ENCODE measurements at places on chromosomes 5 and 9.

- no peak for DNase-seq
Measured at GRCh38 chr9:677461-678097, 163.9 kb upstream of the DMRT1 start.

DNA sequence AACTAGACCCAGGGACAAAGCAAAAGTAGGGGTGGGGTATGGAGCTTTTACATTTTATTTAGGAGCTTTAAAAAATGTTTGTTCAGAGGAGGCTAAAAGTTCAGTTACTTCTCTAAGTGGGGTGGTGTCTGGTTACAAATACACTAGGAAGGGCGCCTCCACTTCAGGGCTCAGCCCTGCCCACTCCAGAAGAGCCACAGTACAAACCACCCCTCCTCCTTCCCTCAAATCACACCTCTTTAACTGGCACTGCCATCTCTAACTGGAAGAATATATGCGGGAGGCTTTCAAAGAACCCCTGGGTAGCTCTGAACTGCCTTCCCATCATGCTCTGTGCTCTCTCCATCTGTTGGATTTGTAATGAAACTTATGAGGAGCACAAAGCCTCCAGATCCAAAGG is 98.8 kb upstream of the NFIB start:
- DNase-seq = no peak

GRCh38 chr5:96434201-96434645 is 1.2 kb upstream of the PCSK1 start:
- DNase-seq = no peak

DNA sequence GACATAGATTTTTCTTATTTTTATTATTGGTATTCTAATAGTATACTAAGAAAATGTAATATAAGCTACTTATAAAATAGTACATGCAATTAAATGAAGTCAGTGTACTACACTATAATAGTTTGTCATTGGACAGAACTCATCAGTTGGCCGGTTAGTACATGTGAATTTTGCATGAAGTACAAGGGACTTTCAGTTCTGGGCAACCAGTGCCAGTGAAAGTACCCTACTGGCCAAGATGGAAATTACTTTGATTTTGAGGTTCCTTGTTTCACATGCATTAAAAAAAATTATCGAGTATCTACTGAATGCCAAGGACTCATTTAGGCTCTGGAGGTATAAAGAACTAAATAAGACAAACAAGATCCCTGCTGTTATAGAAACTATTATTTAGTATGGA is 213.4 kb upstream of the ELL2 start:
- peak; percentile 7 for DNase-seq

DNA sequence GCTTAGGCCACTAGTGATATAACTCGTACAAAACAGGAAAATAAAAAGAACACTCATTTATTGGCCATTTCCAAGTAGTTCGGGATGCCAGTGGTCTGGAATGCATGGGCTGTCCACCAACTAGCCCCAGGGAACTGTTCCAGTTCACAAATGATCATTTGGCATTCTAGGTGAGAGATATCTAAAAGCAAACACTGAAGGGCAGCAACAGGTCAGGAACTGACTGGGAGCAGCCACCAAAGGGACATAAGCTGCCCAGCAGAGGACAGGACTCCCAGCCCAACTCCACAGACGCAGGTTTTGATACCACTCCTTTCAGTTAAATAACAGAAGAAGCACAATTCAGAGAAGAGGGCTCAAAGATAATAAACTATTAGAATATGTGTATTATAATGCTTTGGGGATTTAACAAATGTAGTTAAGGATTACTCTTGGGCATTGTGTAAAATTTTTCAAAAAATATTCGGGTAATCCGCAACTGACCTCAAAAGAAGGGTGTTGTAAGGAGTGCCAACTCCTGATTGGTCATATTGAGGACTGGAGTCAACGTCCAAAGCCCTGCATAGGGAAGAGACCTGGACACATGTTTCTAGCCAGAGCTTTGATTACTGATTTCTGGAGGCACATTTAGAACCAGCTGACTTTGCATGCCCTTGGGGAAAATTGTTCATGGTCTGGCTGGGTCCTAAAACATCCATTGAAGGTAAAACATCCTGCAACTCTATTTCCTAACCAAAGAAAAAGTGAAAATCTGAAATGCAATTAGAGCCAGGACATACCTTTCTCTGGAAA is 320.0 kb downstream of the DNAH5 start:
- DNase-seq = no peak

GRCh38 chr5:97986069-97986468 is 787.4 kb upstream of the RGMB start:
- no peak for DNase-seq

- DNase-seq = no peak
Measured at GRCh38 chr9:26956860-26957233, 635 bp downstream of the IFT74 start.

DNA sequence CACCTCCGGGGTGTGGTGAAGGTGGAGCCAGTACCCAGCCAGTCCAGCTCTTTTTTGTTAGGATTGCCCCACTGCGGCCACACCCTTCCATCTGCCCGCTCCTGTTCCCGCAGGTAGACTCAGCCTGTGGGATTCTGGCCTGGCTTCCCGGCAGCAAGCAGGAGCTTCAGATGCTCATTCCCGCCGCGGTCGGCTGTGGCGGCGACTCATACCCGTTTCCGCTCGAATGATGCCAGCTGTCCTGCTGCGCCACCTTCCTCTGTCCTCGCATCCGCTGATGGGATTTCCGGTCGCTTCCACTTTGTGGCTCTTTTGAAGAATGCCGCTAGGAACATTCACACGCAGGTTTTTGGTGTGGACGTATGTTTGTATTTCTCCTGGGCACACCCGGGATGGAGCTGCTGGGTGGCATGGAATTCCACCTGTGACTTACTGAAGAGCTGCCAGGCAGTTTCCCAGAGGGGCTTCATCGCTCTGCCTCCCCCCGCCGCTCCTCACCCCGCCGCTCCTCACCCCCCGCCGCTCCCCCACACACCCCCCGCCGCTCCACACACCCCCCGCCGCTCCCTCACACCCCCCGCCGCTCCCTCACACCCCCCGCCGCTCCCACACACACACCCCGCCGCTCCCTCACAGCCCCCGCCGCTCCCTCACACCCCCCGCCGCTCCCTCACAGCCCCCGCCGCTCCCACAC is 60.3 kb downstream of the TENT4A start:
- no peak for DNase-seq

GRCh38 chr5:79423296-79423695 is 90.6 kb downstream of the HOMER1 start:
- no peak for DNase-seq

DNA sequence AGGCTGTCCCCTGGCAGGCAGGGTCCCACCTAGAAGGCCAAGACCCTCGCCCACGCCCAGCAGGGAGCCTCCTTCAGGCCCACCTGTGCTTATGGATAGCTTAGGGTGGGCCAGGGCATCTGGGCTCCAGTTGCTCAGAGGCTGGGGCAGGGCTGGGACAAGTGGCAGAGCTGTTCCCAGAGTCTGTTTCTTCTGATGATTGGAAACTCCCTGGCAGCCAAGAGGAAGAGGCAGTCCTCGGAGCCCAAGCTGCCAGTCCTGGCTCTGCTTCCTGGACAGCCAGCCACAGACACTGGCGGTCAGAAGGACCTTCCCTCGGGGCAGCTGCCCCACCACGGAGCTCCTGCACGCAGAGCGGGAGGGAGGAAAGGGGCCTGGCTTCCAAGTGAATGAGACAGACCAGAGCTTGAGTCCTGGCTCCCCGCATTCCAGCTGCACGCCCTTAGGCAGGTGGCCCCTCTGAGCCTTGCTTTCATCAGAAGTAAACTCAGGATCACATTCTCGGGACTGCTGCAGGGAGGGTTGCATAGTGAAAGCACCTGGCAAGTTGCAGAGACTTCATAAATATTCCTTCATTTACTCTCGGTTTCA is 37.9 kb upstream of the GABRP start:
- DNase-seq = no peak

GRCh38 chr5:166781737-166782136 is 1509.7 kb upstream of the WWC1 start:
- DNase-seq = no peak

DNA sequence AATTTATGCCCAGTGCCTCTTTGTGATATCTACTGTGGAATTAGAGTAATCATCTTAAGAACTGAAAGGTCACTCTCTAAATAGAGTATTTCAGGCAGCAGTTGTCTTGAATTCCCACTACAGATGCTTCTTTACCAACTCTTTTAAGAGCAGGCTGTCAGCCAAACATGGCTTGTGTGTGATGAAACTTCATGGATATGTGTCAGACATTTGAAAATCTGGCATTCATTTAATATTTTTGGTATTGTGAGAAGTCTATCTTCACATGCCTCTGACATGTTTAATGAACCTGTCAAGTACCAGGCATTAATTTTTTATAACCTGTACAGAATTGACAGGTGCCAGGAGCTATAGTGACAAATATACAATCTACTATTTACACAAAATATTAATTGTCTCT is 318.6 kb downstream of the CDH9 start:
- no peak for DNase-seq

DNA sequence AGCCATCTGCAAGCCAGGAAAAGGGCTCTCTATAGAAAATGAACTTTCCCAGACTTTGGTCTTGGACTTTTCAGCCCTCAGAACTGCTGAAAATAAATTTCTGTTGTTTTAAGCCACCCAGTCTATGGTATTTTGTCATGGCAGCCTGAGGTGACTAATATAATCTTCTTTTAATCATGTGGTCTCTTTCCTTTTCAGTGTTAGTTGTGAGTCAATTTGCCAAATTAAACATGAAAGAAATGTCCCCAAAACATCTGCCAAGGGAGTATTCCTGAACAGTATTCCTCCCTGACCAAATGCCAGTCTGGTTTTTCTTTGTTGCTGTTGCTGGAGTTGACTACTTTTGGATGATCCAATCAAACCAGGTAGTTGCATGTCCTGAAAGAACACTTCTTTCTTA is 4.7 kb upstream of the YTHDC2 start:
- no peak for DNase-seq

DNA sequence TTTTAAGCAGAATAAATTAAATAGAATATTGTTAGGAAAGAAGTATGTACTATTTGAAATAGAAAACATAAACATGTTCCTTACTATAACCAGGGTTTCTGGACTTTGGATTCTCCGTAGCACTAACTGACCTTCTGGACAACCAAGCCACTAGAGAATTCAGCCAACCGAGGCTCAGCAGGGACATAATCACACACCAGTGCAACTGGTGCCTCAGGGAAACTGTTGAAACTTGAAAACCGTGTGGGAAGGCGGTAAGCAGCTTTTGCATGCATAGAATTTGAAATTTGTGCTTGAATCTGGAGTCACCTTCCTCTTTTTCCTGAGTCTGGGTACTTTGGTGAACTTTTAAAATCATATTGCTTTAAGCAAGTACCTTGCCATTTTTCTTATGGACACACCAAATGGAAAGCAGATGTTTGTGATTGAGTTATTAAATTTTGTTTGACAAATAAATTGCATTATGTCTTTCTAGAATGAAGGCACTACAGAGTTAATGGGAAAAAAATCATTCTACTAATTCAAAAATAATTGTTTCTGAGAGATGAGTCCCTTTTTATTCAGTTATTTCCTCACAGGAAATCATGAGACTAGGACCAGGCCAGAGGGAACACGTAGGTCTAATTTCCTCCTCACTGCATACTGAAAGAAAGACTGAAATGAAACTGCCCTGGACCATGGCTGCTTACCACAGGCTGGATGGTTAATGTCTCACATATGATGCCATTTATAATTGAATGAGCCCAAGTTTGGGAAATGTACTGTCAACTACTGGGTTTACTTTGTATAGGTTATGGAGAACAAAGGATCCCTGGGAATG is 20.6 kb upstream of the SCAMP1 start:
- DNase-seq = no peak

DNA sequence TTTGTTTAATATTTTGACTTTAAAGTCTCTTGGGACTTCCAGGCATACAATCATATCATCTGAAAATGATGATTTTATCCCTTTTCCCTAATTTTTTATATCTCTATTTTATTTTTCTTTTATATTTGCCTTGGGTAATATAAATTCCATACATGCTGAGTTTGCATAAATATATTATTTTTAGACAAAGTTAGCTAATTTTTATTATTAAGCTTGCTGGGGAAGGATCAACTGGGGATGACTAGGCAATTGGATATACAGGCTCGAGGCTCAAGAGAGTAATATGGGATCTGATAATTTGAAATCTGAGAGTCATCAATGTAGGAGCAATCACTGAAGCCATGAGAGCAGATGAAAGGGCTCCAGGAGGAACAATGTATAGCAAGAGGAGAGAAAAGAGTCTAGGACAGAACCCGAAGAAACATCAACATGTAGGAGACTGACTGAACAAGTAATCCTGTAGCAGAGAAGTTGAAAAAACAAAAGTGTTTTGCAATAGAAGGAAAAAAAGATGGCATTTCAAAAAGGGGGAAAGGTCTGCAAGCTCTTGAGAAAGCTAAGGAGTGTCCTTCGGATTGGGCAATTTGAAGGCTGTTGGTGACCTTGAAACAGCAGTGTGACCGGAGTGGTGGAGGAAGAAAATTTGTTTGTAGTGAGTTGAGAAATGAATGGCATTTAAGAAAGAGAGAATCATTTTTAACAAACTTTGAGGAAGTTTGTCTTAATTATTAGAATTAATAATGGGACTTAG is 17.0 kb upstream of the RHOBTB3 start:
- no peak for DNase-seq

GRCh38 chr9:108857572-108857971 is 1.8 kb upstream of the ACTL7B start:
- no peak for DNase-seq

GRCh38 chr5:170606941-170607340 is 103.1 kb downstream of the KCNIP1 start:
- DNase-seq = no peak

DNA sequence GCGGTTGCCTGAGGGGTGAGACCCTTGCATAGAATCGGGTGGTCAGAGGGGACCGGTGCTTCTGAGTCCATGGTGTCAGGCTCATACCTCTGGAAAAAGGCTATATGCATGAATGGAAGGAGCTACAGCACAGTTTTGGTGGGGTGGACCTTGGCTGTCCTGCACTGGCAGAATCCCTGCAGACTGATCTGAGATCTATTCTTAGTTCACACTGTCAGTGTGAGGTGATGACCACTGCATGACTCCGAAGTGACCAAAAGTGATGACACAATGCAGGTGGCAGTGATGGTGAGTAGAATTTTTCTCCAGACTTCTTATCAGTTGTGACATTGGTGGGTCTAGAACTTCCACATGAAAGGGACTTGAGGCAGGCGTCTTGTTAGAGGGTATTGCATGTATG is 105.2 kb upstream of the SLC28A3 start:
- no peak for DNase-seq

DNA sequence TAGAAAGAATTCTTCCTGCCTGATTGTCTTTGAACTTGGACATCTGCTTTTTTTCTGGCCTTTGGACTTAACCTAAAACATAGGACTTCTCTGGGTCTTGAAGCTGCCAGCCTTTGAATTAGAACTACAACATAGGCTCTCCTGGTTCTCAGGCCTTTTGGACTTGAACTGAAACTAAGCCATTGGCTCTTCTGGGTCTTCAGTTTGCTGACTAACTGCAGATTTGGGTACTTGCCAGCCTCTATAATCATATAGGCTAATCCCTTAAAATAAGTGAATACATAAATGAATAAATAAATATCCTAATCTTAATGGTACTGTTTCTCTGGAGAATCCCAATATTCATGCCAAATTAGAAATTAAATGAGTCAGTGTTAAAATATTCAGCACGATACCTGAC is 473.4 kb upstream of the PAPPA start:
- DNase-seq = no peak
